ENCODE measurements at places on chromosomes 2 and 18.

DNA sequence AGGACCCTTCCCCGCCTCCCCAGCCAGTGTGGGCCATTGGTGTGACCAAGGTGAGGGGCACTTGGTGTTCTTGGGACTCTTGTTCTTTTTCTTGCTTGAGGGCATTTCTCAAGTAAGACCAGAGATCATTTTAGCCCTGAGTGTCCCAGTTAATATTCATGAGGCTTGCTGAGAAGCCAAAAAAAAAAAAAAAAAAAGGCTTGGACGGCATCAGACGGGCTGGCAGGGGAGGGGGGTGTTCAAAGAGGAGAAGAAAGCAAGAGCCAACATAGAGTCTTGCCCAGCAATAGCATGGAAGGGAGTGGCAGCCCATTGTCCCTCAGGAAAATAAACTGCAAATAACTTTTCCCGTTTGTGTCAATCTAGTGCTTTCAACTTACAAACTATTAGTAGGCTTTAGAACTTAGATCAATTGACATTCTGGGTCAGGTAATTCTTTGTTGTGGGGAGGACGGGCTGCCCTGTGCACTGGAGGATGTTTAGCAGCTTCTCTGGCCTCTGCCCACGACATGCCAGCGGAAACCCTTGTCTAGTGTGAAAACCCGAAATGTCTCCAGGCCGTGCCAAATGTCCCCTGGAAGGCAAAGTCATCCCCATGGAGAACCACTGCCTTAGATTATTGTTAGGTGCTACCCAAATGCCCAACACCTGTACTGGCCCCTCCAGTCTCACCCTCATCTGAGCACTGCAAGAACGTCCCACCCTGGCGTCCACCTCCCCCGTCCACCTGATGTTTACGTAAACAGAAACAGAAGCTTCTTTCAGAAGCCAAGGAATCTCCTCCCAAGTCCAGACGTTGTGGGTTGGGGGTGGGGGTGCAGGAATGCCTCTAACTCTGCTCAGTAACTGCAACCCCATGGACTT is 163.4 kb downstream of the BCL2 start:
- no peak for DNase-seq

DNA sequence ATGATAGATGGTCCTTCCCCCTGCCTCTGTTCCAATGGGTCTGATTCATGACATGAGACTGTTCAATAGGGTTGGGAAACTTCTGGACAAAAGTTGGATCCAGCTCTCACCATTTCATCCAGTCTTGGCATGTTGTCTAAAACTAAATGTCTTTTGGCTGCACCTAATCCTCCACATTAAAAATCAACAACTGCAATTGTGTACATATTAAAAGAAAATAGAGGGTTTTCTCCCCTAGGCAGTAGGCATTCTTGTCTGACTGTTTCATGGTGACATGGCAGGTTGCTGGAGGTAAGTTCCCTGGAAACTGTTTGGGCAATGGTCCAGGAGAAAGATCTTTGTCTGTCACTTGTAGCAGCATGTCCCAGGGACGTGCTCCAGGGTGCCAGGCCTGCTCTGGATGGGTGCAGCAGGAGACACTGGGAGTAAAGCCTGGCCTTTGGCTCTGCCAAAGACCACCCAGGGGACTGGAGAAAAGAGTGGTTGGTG is 135.8 kb downstream of the TCF4 start:
- no peak for DNase-seq

- no peak for DNase-seq
Measured at GRCh38 chr2:204060841-204061240, 124.3 kb downstream of the ICOS start.

DNA sequence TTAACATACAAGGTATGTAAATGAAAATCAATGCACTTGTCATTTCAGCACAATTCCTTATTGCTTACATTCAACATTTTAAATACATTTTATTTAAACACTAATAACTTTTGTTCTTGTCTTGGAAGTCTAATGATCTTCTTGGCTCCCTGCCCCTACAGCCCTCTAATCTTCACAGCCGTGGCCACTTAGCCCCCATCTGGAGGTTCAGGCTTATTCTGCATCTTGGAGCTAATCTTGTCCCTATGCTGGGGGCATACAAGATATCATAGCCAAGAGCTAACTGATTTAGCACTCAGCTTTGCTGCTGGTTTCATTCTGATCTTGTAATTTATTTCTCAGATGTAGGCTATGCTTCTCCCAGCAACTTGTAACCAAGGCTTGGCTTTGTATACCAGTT is 140.8 kb downstream of the TMEFF2 start:
- DNase-seq: no peak

- DNase-seq: no peak
Measured at GRCh38 chr2:181241366-181241765, 215.8 kb upstream of the ITGA4 start.

GRCh38 chr2:61196671-61197070 is 34.7 kb downstream of the C2orf74 start:
- no peak for DNase-seq

DNA sequence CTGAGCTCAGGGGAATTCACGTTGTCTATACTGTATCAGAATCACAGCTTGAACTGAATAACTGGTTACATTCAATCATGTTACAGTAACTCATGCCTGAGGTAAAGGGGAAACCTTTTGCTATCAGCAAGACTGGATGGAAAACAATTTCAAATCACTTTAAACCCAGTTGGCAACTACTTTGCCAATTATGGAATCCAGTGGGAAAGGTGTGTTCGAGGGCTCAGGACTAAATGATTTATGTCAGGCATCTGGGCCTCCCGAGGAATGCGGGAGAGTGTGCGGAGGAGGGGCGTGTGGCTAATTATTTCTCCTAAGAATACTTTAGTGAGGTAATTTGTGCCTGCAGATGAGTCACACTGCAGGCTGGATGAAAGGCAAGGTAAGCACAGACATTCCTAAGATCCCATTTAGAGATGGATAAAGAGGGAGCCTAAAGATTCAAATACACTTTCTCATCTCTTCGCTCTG is 100.1 kb downstream of the HRH4 start:
- DNase-seq: no peak

GRCh38 chr2:28552045-28552823 is 56.4 kb downstream of the PLB1 start:
- DNase-seq: no peak

DNA sequence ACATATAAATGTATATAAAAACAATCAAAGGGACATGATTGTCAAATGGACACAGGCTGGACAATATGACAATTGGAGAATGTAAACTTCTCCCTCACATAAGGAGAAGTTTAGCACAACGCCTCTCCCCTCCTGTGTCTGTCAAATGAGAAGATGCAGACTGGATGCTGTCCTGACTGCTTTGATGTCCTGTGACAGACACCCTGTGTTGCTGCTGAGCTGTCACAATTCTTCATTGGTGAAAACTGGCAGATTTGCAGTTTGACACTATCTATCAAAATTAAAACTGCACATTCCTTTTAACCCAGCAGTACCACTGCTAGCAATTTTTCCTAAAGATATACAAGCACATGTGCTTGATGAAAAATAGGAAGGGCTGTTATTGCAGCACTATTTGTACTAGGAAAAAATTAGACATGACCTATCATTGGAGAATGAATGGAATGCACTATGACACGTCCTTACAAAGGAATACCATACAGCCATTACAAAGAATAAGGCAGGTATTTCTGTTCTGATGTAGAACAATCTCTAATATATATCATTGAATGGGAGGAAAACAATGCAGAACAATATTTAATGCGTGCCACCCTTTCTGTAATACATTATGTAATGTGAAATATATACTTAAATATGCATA is 12.4 kb downstream of the DPYSL5 start:
- DNase-seq: no peak

DNA sequence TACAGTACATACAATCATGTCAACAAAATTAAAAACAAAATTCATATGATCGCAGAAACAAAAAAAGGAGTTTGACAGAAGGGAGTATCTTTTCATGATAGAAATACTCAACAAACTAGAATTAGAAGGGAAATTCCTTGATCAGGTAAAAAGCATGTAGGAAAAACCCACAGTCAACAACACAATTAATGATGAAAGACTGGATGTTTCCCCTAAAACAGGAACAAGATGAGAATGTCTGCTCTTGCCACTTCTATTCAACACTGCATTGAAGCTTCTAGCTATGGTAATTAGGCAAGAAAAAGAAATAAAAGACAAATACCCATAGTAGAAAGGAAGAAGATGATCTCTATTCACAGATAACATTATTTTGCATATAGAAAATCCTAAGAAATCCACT is 87.1 kb downstream of the SRBD1 start:
- DNase-seq: no peak

- no peak for DNase-seq
Measured at GRCh38 chr2:47528874-47529273, 125.9 kb downstream of the MSH2 start.

- DNase-seq: no peak
Measured at GRCh38 chr2:240803191-240803590, 16.8 kb downstream of the KIF1A start.

DNA sequence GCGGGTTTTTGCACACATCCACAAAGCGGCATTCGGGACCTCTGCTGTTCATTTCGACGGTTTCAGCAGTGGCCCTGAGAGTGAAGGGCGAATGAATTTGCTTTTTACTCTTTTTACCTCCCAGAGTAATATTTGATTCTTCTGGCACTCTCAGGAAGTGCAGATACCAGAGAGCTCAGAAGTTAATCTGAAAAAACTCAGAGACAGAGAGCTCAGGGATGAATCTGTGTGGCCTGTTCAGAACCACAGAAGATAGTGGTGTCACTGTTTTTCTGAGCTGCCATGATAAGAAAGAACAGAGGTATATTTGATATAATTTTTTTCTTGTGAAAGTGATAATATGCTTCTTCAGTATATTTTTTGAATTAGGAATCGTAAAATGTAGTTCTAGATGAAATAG is 129.3 kb downstream of the MBP start:
- DNase-seq: no peak
